ENCODE measurements at places on chromosomes 2 and 18.

DNA sequence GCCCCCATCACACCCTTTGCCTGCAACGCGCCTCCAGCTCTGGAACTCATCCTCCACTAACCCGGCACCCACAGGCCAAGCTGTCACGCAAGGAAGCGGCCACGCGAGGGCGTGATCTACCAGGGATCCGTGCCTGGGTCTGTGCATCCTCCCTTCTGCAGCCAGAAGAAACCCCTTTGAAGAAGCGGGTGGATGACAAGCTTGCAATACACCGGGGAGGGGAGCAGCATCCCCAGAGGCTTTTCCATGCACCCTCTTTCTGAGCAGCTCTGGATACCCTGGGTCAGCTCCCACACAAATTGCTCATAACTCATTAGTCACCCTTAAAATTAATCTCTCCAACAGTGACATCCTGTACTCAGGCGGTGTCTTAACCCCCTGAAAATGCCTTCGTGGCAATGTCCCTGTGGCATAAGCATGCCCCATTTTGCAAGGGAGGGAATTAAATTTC, 47.6 kb downstream of the PDCL3 start:
- DNase-seq, result no peak

DNA sequence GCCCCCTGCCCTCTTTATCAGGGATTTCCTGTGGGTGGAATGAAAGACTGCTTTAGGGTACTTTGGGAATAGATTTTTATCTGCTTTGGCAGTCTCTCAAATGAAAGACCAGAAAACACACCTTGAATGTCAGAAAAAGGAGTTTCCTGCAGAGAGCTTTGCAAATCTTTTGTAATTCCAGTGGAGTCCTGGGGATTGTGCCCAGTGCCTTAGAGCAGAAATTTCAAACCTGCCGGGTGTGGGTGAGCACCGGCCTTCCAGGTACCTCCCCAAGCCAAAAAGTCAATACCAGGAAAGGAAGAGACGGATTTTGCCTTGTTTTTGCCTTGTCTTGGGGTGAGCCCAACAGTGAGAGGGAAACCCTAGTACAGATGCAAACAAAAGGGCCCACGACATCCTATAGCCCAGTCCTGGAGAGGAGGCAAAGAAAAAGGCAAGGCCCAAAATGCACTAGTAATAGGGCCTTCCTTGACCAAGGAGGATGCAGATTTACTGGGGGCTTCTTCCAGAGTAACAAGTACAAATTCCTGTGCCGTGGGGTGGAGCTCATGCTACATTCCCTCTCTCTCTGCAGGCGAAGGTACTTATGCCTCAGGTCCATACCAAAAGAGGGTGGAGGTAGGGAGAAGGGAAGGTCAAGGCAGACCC, 36.4 kb downstream of the FOXI3 start:
- no peak for DNase-seq

- DNase-seq, result no peak
Measured at GRCh38 chr18:49963217-49963616, 149.9 kb upstream of the ACAA2 start.

DNA sequence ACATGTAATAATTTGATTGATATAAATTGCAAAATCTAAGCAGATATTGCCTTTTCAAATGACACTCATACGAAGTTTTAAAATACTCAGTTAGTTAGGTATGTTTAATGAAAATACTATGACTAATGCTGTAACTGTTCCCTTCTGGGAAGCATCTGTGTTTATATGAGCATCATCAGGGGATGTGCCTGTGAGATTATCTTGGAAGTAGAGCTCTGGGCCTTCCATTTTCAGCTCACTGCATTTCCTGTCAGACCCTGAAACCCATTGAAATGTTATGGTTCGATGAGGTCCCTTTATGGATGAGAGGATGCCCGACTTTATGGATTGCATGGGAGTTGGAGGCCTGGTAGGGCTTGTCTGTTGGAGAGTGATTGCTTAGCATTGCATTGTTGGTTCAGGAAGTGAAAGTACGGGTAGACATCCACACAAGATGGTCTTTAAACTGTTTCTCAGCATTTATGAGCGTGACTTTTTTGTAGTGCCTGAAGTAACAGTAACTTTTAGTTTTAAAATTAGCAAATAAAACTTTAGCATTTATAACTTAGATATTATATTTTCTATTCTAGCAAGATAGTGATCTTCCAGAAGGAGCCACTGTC, 28.7 kb downstream of the ELP2 start:
- DNase-seq, result no peak

GRCh38 chr2:232501794-232502390, 14.3 kb upstream of the ECEL1 start:
- DNase-seq, result no peak

DNA sequence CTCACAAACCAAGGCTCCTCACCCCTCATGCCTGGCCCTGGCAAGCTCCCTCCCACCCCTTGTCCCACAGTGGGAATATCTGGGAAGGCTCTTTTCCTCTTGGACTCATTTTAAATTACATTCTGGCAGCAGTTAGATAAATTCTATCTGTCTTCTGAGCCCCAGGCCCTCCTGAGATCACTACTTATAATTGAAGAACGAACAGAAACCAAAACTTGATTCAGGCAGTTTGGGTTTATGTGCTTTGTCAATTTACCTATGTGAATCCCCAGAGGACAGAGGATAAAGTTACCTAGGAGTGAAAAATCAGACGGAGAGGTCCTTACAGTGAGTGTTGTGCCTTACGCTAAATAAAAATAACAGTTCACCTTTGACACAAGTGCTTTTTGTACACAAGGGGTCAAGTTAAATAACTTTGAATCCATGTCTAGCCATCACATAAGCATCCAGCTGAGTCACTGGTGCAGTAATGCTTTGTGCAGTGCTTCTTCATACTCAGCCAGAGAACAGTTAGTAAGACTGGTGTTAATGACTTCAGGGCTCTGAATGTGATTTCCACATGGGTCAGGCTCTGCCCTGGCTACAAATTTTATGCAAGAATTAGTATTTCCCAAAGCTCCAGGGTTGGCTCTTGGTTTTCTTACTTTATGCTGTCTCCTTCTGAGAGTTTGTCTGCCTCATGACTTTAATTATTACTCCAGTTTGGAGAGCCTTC, 329.3 kb downstream of the INSIG2 start:
- no peak for DNase-seq

DNA sequence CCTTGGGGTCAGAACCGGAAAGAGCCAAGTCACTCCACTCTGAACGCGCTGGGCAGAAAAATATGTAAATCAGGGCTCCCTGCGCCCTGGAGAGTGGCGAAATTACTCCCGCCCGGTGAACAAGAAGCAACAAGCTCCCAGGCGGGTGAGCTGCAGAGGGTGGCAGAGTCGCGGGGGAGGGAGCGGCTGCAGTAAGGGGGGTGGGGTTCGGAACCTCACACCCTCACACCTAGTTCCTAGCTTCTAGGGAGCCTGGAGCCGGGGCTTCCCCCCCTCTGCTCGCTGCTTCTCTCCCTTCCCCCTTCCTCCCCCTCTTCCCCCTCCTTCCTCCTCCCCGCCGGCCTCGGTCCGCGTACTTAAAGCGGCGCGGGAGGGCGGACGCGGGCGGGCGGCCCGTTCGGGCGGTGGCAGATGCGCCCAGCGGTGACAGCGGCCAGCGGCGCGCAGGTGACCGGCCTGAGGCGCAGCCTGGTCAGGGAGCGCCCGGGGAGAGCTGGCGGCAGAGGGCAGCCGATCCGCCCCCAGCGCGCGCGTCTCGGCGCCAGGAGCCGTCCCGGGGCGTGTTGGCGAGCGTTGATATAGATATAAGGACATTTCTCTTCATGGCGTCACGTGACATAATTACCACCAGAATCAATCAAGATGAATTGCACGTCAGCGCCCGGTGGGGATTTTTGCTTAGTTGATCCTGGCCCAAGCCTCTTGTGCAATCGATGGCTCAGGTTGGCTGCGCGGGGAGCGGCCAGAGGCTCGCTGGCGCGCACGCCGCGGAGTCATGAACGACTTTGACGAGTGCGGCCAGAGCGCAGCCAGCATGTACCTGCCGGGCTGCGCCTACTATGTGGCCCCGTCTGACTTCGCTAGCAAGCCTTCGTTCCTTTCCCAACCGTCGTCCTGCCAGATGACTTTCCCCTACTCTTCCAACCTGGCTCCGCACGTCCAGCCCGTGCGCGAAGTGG, at the start of gene HOXD11:
TSS of gene HOXD11 (plus strand) at position 700 of the 959 bp plus-strand sequence. CDS start at position 776, 76 bp downstream.
- DNase-seq, result no peak

DNA sequence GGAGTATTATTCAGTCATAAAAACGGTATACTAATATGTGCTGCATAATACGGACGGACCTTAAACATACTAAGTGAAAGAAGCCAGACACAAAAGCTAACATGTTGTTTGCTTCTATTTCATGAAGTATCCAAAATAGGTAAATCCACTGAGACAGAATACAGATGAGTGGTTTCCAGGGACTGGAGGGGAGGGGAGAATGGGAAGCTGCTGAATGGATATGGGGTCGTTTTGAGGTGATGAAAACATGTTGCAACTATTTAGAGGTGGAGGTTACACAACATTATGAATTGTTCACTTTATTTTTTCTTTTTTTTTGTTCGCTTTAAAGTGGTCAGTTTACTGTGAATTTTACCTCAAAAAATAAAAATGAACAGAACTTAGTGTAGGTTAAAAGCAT, 52.9 kb downstream of the RAB10 start:
- DNase-seq, result no peak

GRCh38 chr18:22253676-22254075, 84.3 kb downstream of the GATA6 start:
- no peak for DNase-seq

- DNase-seq, result no peak
Measured at GRCh38 chr18:44258576-44258975, 422.1 kb upstream of the SETBP1 start.

- no peak for DNase-seq
Measured at GRCh38 chr2:76667821-76668271, 854.3 kb downstream of the LRRTM4 start.

- peak; percentile 74 for DNase-seq
Measured at GRCh38 chr2:39119732-39120520, 925 bp downstream of the SOS1 start.

DNA sequence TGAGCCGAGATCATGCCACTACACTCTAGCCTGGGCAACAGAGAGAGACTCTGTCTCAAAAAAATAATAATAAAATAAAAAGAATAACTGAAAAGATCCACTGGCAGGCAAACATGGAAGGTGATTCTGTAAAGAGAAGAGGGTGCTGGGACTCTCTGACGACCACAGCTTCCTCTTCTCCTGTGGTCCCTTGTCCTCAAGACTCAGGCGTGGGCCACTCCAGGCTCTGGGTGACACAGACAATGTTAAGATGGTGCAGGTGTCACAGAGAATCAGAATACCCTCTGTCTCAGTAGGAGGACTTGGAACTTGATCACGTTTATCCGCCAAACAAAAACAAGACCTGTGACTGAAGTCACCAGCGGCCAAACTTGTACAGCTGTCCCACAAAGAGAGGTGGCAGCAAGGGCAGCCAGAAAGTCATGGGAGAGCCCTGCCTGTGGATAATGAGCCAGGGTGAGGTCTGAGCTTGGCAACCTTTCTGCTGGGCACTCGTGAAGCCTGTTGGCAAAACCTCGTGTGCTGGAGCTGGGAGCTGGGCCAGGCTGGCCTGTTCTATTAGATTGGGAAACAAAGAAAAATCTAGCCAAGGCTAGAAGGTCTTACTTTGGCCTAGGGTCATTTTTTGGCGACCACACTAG, 76.4 kb upstream of the ITGA6 start:
- no peak for DNase-seq

Data from coronary artery (tissue), 2 donors.